ENCODE measurements at places on chromosomes 3 and 15.

DNA sequence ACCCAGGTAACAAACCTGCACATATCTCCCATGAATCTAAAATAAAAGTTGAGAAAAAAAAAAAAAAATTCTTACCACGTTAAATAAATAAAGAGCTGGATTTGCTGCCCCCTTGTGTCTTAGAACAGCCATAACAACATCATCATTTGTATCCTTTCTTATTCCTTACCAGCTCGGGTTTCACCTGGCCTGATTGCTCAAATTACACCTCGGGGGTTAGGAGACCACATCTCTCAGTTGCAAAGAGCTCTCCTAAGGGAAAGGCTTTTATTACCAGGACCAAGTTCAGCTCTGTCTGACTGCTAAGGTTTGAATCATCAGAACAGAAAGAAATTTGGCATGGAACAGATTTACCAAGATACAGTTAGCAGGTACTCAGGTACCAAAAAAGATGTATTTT lies 25.8 kb upstream of the RPL39L start:
- peak; percentile 69 for DNase-seq

DNA sequence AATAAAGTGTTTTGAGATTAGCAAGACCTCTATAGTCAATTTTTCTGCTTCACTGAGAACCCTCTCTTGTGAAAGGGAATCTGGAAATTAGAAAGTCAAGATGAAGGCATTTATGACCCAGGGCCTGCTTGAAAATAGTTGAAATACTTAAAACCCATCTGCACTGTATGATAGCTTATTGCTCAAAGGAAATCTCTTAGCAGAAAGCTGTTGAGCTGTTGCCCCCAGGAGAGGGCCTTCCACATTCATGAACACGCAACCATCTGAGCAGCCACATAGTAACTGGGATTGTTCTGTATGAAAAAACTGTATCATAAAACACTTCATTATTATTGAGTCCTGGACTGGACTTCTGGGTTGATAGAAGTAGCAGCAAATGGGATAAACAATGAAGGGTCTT lies 106.4 kb upstream of the PTX3 start:
- no peak for DNase-seq

DNA sequence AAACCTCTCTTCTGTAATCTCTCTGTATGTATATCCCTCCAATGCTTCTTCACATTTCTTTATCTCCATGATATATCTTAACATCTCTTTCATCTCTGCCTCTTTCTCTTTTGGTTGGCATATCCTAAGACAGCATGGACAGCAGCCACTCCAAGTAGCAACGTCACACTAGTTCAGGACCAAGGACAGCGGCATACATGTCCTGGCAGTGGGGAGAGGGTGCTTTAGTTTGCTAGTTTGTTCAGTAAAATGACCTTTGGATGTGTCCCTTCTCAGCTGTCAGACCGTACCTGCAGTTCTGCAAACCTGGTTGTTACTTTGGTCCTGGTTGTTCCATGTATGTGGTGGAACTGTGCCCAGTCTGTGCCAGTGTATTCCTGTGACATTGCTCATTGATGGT lies 225.6 kb upstream of the ROPN1 start:
- DNase-seq: peak; percentile 78

DNA sequence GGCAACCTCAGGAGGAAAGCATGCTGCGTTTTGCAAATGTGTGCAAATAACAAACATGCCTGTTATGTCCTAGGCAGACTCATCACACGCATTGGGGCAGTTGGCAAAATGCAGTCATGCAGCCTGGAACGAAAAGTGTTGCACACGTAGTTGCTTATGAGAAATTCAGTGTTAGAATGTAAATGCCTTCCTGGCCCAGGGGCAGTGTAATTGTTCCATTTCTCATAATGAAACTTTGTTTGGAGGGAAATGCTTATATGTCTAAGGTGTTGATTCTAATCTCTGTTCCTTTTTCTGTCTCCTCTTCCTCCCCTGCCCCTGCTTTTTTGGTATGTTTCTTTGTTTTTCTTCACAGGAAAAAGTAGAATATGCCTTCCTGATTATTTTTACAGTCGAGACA lies 156.0 kb downstream of the CACNA1D start:
- no peak for DNase-seq

GRCh38 chr15:24957691-24958090 lies 2.9 kb downstream of the SNRPN start:
- DNase-seq: no peak

GRCh38 chr15:101063891-101064794 lies 145.0 kb downstream of the LRRK1 start:
- no peak for DNase-seq

DNA sequence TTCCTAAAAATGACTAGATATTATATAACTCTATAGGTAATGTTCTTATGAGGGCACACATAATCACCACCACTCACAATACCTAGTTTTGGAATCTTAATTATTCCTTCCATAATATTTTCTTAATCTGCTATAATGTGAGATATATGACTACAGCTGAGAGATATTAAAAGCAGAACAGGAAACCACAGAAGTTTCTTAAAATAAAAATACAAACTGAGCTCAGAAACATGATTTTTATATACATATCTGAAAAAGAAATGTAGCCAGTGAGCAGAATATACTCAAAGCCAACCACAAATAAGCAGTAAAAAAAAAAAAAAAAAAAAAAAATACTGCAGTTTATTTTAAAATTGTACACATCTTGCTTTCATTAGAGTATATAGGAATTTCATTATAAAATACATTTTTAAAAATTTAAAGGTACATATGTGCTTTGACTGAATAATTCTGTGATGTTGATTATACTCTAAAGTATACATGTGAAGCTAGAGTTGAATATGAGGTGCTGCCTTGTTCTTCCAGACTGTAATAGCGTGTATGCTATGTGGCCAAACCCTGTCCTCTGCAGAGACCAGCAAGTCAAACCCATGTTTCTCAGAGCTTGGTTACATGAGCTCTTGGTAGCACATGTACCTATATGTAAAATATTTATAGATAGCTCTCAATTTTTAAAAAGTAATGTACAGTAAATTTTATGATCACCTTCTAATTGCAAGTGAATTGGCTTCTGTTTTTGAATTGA lies 175.0 kb downstream of the UBE2E2 start:
- DNase-seq: no peak

DNA sequence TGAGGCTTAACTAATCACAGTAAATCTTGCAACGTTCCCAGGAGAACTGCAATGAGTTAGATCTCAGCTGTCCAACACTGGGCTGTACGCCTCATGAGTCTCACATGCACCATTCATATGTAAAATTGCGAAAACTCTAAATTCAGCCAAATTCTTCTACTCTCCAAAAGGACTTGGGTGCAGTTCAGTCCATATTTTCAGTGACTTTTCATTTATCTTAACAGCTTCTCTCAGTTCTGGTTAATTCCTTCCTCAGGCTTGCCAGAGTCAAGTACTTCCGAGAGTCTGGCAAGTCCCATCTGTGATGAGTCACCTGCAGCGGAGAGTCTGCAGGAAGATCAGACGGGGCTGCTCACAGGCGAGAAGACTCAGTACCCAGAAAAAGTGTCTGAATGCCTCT lies 11.5 kb downstream of the CCDC80 start:
- DNase-seq: no peak

DNA sequence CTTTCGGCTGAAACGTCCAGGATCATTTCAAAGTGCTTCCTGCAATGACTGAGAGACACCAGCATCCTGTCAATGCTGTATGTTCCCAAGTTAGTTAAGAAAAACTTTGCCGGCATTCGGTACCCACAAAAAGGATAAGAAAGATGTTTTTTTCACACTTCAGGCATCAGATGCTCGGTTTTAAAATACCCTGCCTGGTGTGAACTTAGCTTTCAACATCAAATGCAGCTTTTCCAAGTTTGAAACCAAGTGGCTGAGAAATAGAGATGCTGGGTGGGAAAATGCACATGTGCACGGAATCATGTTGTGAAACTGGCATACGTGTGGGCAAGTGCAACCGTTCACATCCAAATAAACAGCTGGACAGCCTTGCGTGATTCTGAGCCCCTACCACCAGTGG lies 254.9 kb upstream of the IGF1R start:
- DNase-seq: no peak

DNA sequence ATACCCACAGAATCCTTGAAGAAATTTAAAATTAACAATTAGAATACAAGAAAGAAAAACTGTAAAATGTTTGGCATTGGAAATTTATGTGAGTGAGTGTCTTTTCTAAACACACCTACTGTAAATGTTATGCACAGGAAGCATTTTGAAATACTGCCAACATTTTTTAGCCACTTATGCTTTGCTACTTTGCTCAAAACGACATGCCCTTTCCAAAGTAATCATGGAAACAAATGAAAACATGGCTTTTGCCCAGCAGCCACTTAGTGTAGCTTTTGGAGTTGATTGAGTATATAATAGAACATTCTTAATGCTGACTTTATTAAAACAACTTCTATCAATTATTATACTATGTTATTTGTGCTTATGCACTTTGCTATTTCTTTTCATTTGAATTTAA lies 823.0 kb downstream of the CADM2 start:
- no peak for DNase-seq

DNA sequence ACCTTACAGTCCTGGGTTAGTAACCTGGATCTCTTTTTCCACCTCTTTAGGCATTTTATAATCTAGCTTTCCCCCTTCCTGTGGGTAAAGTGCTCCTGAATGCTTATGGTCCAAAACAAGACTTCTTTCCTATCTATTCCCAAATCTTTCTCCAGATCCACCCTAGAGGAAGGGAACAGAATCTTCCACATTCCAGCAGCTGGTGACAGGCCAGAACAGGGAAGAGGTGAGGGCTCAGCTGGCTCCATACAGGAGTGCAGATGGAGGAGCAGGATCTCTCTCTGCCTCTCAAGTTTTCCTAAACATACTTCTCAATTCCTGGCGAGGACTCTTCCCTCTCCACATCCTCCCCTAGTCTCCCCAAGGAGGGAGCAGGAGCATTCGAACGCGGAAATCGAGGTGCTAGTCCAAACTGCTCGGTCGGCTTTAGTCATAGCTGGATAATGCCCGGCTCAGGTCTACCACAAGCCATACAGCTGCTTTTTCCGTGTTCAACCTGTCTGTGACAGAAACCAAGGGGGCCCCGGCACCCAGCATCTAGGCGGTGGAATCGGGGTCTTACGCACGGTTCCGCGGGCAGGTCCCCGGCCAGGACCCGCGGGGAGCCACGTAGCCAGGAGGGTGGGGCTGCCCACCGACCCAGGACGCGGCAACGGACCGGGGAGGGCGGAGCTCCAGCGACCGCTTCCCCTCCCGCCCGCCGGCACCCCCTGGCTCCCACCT lies 4.0 kb downstream of the RASSF1 start:
- DNase-seq: no peak

DNA sequence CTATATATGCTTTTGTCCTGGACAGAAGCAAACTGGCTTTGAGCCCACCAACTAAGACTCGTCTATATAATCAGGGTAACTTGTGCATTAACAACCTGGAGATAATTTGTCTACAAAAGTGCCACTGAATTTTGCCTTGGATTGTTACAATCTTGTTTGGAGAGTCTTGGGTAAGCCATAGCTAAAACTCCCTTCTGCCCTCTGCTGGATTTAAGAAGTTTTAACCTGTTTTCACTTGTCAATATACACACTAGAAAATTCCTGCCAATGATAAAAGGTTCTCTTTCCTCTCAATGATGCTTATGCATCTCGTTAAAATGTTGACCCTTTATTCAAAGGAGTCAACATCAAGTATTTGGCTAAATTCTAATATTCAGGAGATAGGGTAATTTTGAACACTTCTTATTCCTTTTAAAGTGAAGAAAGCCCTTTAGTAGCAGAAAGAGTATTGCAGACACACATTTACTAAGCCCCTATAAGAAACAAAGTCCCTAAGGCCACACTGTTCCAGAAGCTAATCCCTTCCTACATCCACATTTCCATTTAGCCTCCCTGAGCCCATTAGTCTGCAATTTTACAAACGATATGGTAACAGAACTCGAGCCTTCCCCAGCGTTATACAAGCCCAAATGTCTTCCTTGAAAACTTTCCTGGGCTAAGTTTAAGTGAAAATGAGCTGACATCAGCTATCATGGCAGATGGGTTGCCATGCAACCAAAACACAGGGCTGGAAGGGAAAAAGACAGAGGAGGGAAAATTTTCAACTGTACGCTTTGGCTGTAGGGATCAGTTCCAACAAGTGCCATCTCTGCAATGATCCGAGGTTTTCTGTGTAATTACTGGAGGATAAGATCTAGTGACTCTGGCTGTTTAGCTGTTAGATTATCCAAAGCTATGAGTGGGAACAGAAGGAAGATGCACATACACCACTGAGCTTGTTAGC lies 75.9 kb upstream of the FGF12 start:
- DNase-seq: peak; percentile 29

DNA sequence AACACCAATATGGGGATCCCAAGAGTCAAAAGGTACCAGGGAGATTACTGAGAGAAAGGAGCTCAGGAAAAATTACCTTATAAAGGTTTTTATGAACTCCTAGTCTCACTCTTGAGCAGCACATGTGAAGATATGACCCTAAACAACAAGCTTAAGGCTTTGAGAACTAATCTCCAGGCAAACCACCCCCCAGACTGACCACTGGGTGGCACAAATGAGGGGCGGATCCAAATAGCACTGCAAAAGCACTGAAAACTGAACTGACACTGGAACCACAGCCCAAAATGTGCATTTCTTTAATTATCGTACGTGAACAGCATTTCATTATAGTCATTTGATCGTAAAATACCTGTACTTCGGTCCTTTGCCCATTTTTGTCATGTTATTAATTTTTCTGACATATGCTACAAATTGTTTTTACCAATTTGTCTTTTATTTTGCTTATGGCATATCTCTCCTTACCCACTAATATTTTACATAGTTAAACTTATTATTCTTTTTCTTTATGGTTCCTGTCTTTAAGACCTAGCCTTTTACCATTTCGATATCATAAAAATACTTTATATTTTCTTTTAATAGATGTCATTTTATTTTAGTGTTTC lies 31.5 kb upstream of the TFDP2 start:
- peak; percentile 14 for DNase-seq

DNA sequence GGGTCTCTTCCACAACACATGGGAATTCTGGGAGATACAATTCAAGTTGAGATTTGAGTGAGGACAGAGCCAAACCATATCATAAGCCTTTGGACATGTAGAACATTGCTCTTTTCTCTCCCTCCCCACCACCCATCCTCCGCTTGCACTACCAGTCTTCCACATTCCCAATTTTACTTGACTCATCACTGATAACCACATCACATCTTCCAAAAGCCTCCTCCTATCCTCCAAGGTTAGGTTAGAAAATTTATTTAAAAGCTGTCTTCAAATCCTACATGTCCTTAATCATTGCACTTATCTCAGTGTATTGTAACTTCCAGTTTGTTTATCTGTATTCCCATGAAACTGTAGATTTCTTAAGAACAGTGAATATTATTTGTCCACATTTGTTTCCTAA lies 10.4 kb downstream of the ZBED2 start:
- no peak for DNase-seq

GRCh38 chr3:31016196-31016595 lies 121.7 kb upstream of the GADL1 start:
- no peak for DNase-seq
